ENCODE measurements at places on chromosomes 11 and 22. TPM values are rescaled to one million over a fixed set of nuclear protein-coding genes. Genes with fewer than 3 reads are reported as not detected.

The CREB3L1 gene
- total RNA-seq, result 3.3 TPM

GRCh38 chr11:83480251-83480650 lies 194.1 kb upstream of the CCDC90B start:
- peak; percentile 18 for DNase-seq

- DNase-seq, result peak; percentile 69
These were observed 1.9 kb upstream of the PTGDR2 start for GRCh38 chr11:60857378-60858232.

- DNase-seq, result no peak
These were observed 7.3 kb downstream of the CCDC117 start for GRCh38 chr22:28779833-28780232.

DNA sequence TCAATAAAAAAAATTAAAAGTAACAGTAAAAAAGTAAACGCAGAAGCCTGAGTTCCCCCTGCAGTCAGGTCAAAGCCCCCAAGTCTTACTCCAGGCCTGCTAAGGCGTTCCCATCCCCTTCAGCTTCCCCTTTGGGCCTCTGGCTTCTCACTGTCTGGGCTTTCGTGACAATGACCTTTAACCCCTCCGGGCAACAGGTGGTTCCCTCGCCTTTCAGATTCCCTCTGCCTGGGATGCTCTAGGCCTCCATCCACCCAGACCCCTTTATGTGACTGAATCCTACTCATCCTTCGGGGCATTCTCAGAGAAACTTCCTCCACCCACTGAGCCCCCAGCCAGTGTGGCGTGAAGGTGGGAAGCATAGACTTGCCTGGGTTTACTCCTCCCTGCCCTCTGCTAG lies 8.0 kb downstream of the MPST start:
- DNase-seq, result no peak

Measured in HT1080 (cell line).